Immature natural killer cell (primary cell): ENCODE measurements at places on chromosomes 1 and 21. TPM values are rescaled to one million over a fixed set of nuclear protein-coding genes. Genes with fewer than 3 reads are reported as not detected.

The TINAGL1 gene
- not detected for polyA plus RNA-seq

The S100A9 gene
- 38.1 TPM for polyA plus RNA-seq

The LCE2C gene
- polyA plus RNA-seq = not detected

The CFAP107 gene
- not detected for polyA plus RNA-seq

The DNM3 gene
- 0.99 TPM for polyA plus RNA-seq

The NAXE gene
- polyA plus RNA-seq = 202 TPM

The PRAMEF11 gene
- polyA plus RNA-seq = not detected

The RIPPLY3 gene
- polyA plus RNA-seq = not detected

The ZNF593 gene
- polyA plus RNA-seq = 11.3 TPM

The CELA2A gene
- not detected for polyA plus RNA-seq

The MTARC2 gene
- 0.28 TPM for polyA plus RNA-seq

The SLFNL1 gene
- 0.32 TPM for polyA plus RNA-seq

The RCOR3 gene
- 33.3 TPM for polyA plus RNA-seq

The RGSL1 gene
- not detected for polyA plus RNA-seq

The HLX gene
- 0.09 TPM for polyA plus RNA-seq

The CD53 gene
- 1,434 TPM for polyA plus RNA-seq
